Omental fat pad (tissue), 4 donors: ENCODE measurements at places on chromosomes 5 and 9. TPM values are rescaled to one million over a fixed set of nuclear protein-coding genes. Genes with fewer than 3 reads are reported as not detected.

DNA sequence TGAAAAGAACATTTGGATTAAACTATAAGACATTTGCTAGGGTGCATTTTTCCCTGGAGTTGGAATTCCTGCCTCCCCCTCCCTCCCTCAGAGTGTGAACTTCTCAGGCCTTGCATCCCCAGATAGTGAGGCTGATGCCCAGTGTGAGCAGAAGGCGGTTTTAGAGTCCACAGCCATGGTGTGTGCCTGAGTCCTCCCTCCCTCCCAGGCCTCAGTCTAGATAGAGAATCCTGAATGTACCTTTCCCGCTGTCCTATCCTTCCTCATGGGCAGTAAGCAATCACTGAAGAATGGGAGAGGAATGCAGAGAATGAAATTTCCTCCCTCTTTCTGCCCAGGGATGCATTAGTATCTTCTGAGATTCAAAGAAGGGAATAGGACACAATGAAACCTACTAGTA is 108.5 kb downstream of the RASGRF2 start:
- no peak for DNase-seq

DNA sequence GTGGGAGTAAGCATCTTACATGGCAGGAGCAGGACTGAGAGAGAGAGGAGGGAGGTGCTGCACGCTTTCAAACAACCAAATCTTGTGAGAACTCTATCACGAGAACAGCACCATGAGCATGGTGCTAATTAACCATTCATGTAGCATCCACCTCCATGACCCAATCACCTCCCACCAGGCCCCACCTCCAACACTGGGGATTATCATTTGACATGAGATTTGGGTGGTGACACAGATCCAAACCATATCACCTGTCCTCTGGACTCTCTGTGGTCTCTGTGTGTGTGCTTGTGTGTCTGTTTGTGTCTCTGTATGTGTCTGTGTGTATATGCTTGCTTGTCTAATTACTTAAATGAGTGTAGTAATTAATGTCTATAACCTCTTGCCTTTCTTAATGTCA is 31.1 kb downstream of the SEC61B start:
- DNase-seq = no peak

DNA sequence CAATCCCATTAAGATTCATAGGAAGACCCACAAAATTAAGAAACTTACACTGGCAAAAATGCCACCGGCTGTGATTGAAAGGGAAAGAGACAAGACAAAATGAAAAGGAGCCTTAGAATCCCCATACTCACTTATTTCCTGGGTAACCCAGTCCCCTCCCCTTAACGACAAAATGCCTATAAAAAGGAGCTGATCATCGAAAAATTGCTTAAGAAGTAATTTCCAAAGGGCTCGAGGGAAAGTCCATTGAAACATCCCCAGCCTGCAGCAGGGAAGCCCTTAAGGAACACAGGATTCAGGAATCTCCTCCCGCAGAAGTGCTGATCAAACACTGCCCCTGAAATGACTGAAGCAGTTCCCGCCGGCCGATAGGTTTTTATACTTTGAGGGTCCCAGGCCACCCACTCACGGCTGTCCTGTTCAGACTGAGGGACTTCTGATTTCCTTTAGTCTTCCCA is 677 bp upstream of the ZNF79 start:
- DNase-seq = no peak

DNA sequence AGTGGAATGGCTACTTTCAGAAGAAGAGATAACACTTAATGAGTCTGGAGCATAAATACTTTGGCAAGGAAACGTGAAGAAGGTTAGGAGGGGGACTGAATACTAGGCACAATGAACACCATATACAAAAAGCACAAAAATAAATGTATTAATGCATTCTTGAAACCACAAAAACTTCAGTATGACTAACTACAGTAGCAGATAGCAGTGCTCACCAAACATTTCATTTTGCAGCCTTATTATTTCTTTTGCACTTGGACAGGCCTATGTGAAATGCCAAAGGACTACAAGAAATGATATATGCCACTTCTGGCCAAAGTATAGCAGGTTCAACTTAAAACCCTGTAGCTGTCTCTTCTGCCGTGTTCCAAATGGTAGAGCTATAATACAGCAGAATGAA is 26.3 kb downstream of the UBQLN1 start:
- DNase-seq = no peak

DNA sequence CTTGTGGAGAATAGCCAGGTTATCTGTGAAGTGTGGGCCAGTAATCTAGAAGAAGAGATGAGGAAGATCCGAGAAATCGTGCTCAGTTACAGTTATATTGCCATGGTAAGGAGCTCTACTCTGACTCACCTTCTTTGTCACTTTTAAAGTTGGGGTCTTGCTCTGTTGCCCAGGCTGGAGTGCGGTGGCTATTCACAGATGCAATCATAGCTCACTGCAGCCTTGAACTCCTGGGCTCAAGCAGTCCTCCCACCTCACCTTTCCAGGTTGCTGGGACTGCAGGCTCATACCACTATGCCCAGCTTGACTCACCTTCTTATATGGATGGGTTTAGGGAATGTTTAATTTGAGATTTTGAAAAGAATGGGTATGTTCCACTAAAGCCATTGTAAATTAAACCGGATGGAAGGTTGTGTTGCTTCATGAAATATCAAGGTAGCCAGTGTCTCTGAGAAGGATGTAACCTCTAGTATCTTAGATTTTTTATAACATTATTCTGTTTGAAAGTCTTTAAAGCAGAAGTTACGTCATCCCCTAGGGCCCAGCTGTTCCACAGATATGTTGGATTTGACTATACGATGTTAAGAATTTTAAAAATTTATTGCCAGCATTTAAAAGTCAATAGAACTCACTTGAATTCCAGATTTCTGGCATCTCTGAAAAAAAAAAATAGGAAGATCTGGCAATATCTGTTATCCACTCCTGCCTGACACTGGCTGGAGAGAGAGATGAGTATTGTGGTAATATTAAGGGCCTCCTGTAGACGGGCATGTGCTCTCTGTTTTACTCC is 5.1 kb downstream of the CNOT8 start:
- no peak for DNase-seq

Gene AGXT2
- total RNA-seq = not detected

GRCh38 chr9:71719562-71719961 is 48.8 kb downstream of the CEMIP2 start:
- no peak for DNase-seq

DNA sequence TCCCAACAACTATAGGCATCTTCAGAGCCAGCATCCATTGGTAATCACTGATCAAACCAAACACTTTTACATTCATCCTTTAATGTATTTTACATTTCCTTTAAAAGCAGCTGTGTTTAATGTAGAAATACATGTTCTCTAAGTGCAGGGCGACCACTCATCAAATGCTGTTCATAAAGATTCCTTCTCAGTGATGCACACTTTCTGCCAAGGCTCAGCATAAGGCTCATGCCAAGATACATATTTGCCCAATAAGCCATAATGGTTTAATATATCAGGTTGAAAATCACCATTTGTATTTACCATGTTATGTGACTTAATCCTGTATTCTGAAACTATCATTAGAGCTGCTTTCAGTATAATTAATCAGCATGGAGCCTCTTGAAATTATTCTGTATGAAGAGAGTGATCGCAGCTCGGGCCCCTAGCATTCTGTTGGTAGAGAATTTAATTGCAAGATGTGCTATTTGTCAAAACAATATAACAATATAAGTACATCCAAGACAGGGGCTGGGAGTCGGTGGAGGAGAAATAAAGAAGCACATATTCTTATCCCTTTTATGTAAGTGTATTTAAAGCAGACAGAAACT is 267.5 kb downstream of the EBF1 start:
- DNase-seq = no peak

DNA sequence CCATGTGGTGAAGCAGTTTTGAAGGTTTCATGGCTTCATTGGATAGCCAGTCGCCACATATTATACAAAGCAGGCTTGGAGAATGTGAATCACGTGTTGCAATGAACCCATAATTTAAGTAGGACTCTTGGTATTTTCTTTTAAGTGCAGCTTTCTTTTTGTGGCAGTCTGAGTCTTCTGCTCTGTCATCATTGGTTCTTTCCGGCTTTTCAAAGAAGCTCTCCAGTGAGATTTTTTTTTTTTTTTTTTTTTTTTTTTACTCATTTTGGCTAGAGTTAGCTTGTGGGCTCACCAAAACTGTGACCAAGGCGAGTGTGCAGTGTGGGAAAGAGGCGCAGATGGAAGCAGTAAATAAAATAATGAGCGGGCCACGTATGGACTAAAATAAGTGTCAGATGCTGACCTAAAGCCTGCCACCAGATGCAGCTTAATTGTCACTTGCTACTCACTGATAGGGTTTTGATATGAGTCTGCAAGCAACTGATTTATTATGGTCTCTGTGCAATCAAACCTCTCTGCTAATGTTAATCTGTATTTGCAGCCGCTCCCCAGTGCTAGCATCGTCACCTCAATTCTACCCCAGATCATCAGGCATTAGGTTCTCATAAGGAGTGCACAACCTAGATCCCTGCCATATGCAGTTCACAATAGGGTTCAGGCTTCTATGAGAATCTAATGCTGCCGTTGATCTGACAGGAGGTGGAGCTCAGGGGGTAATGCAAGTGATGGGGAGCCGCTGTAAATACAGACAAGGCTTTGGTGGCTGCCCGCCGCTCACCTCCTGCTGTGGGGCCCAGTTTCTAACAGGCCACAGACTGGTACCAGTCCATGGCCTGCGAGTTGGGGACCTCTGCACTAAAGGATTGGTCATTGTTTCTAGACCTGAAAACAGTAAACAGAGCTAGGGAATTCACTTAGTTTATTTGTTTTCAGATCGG is 45.5 kb upstream of the LARP1 start:
- no peak for DNase-seq

Gene OTP
- total RNA-seq = not detected

Gene NIPAL4
- total RNA-seq = 0.63 TPM

- DNase-seq = no peak
These were observed 39.9 kb downstream of the ERP44 start for GRCh38 chr9:100058699-100059579.

DNA sequence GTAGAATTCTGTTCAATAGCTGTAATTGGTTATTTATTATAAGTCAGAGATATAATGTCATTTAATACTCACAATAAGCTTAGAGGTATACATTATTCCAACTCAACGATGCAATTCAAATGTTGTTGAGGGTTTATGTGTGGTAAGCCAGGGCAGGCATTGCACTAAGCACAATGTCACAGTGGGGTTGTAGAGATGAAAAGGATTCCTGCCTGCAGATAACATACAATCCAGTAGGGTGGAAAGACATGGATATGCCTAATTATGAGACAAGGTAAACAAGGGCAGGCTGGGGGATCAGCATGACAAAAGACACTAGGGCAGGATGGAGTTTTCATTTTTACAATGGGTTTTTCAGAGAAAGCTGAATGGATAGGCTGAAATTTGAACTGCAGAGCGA is 98.7 kb upstream of the PALM2AKAP2 start:
- no peak for DNase-seq

GRCh38 chr9:85016384-85017006 is 347.0 kb downstream of the NTRK2 start:
- no peak for DNase-seq

Gene RASGEF1C
- not detected for total RNA-seq

- DNase-seq = no peak
These were observed 160.9 kb downstream of the LURAP1L start for GRCh38 chr9:12935714-12936113.

Gene EGFLAM
- 15.0 TPM for total RNA-seq

Gene HABP4
- 12.7 TPM for total RNA-seq

Gene DMRT3
- total RNA-seq = not detected

DNA sequence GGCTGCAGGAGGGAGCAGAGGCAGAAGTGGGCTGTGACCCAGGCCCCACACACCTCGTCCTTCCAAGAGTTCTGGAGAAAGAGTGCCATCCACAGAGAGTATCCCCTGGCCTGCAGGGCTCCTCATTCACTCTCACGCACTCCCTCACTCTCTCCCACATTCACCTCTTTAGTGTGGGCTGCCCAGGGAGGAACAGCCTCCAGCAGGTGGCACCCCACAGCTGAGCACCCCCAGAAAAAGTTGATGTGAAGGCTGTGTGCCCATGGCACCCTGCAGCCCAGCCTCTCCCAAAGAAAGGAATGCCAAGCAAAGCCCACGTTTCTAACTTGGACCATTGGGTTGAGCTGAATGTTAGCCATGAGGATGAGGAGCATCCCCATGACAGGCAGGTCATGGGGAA is 4.5 kb upstream of the SHC3 start:
- DNase-seq = no peak

GRCh38 chr9:100397529-100398266 is 29.2 kb upstream of the MSANTD3 start:
- no peak for DNase-seq

GRCh38 chr5:175385691-175386362 is 58.2 kb downstream of the DRD1 start:
- DNase-seq = no peak

DNA sequence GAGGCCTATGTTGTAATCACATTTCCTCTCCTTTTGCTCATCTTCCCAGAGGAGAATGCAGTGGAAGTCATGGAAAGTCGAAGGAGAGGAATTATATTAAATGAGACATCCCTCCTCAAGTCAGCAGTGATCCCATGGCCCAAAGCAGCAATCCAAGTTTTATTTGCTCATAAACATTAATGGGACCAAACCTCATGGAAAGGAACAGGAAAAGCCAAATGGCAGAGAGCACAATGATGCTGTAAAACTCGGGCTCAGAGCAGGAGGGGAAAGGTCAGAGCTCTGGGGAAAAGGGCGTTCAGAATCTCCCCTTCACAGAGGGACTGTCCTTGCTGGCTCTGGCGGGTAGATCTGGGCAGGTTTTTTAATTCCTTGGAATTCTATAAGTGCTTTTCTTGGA is 175.8 kb downstream of the C5orf15 start:
- no peak for DNase-seq

DNA sequence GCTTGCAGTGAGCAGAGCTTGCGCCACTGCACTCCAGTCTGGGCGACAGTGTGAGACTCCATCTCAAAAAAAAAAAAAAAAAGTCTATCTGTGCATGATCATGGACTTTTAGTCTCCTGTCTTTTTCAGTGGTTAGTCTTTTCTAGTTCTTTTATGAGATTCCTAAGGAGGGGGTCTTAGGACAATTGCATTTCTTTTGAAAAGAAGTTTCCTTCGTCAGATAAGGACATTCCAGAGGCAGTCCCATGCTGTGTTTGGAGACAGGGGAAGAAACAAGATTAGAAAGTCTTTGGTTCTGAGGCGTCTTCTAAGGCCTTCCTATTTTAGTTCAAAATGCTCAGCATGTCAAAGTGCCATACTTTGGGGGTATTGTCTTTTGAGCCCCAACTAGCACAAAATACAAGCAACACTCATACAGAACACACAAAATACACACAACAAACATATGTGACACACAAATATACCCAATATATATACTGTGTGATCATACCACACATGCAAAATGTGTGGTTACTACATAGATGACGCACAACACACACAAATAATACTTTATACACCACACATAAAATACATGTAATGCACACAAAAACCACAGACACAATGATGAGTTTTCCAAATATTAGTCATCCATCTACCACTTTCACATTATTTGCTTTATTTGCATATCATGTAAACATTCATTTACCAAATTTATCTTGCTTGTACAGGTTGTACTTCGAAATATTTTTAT is 394.5 kb downstream of the SPATA31D1 start:
- DNase-seq = no peak

Gene SIGMAR1
- total RNA-seq = 73.3 TPM

DNA sequence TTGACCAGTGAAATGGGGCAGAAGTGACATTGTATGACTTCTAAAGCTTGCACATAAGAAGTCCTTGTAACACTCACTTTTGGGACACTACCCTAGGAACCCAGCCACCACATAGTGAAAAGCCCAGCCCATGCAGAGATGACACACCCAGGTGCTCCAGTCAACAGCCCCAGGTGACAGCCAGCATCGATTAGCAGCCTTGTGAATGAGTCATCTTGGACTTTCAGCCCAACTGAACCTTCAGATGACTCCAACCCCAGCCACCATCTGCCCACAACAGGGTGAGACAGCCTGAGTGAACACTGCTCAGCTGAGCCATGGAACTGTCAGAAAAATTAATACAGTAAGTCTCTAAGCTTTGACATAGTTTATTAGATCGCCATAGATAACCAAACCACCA is 458.6 kb downstream of the ZSWIM6 start:
- DNase-seq = no peak
